ENCODE measurements at places on chromosomes 2 and 18. TPM values are rescaled to one million over a fixed set of nuclear protein-coding genes. Genes with fewer than 3 reads are reported as not detected.

SFTPB gene
- total RNA-seq = not detected

STPG4 gene
- total RNA-seq = 0.32 TPM

SNORC gene
- 1.2 TPM for total RNA-seq

GKN2 gene
- total RNA-seq = not detected

UGT1A5 gene
- not detected for total RNA-seq

ABHD1 gene
- total RNA-seq = not detected

GLI2 gene
- total RNA-seq = 14.9 TPM

IL1RL2 gene
- total RNA-seq = 0.30 TPM

FHL2 gene
- total RNA-seq = 193 TPM

PHLPP1 gene
- total RNA-seq = 5.7 TPM

NT5C1B gene
- total RNA-seq = not detected

ANKRD39 gene
- total RNA-seq = 4.2 TPM

SLC9A4 gene
- total RNA-seq = not detected

CAVIN2 gene
- total RNA-seq = 6.2 TPM

LYPD6B gene
- 2.1 TPM for total RNA-seq

MAP3K19 gene
- total RNA-seq = not detected

SRD5A2 gene
- total RNA-seq = not detected

SERPINE2 gene
- total RNA-seq = 2,341 TPM

INPP4A gene
- total RNA-seq = 38.7 TPM
